ENCODE measurements at places on chromosomes 6 and 20. TPM values are rescaled to one million over a fixed set of nuclear protein-coding genes. Genes with fewer than 3 reads are reported as not detected.

The GPR63 gene
- 1.3 TPM for total RNA-seq

DNA sequence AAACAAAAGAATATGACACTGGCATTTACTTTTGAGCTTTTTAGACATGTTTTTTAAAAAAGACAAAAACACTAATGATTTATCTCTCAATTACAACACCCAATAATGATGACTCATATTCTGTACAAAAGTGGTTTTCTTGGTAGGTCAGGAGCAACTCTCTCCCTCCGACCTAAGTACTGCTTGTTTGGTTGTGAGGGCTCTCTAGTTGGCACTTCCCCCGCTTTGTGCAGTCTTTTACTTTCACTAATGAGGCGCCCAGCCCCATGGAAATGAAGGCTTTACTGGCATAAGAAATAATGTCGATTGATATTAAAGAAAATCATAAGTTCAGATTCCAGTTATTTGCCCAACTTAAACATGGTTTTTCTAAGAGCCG, 1.3 kb downstream of the KPNA5 start:
- DNase-seq: no peak

DNA sequence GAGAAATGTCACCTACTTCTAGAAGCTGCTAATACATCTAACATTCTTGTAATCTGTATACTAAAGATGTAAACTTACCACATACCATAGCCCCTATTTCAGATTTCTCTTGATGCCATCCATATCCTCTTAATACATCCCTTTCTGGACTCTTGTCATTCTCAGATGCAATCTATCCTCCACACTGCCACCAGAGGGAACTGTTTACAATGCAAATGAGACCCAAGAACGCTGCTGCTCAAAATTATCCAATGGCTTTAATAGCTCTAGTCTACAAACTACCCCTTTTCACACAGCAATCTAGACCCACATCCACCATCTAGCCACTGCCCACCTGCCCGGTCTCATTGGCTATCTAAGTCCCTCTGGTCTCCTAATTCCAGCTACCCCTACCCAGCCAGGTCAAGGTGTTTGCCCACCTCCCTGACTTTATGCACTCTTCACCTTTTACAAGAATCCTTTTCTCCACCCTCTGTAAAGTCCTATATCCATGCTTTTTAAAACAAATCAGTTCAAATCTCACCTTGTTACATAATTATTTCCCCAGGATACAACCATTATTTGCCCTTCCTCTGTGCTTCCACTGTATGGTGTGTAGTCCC, 14.8 kb downstream of the FAXC start:
- DNase-seq: no peak

- DNase-seq: no peak
Measured at GRCh38 chr6:13402711-13403110, 74.4 kb upstream of the TBC1D7 start.

The COL11A2 gene
- total RNA-seq: 1.1 TPM

DNA sequence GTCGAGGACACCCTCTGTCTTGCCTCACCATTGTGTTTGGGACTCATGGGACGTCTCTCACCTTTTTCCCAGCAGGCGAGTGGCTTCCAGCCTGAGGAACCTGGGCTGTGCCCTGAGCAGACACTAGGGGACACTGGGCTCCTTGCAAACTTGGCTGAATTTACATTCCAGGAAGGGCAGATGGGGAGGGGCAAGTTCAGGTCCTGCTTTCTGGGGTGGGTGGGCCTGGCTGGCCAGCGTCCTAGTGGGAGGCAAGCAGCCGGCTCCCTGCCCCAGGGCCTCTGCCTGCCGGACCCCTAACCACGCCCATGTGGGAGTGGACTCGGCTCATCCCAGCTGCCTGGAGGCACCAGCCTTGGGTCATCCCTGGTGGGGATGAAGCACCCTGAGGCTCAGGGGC, 48.2 kb upstream of the MLN start:
- no peak for DNase-seq

DNA sequence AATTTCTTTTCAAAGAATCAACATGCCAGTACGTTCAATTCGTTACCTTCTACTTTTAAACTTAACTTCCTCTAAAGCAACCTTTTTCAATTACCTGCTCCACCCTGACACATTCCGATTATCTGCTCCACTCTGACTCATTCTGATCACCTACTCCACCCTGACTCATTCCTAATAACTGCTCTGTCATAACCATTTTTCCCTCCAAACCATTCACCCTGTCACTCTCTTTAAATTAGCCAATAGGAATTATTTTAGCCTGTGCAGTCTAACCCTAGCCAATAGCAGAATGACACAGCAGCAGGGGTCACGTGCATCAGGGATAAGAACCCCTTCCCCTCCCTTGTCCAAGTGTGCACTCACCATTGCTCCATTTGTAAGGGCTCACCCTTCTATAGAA, 557.4 kb upstream of the EYS start:
- no peak for DNase-seq

The LCA5 gene
- total RNA-seq: 1.1 TPM

The SRSF12 gene
- 0.12 TPM for total RNA-seq

The PNISR gene
- total RNA-seq: 77.4 TPM

DNA sequence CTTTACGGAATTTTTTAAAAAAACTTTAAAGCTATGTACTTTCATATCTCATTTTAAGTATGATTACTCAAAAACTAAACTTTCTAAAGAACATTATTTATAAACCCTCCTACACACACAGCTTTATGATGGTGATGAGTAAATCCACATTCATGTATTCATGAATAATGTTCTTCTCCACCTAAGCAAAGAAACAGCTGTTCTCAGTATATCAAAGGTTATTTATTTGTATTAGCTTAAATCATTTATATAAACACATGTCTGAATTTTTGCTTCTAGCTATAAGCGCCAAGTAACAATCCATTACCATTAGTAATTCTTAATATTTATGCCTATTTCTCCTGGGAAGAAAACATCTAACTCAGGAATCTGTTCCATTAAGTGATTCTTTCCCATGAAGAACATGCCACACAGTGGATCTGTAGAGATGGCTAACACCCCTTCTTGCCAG, 63.3 kb downstream of the SMLR1 start:
- no peak for DNase-seq

The COL20A1 gene
- total RNA-seq: not detected

The FAM217A gene
- not detected for total RNA-seq

DNA sequence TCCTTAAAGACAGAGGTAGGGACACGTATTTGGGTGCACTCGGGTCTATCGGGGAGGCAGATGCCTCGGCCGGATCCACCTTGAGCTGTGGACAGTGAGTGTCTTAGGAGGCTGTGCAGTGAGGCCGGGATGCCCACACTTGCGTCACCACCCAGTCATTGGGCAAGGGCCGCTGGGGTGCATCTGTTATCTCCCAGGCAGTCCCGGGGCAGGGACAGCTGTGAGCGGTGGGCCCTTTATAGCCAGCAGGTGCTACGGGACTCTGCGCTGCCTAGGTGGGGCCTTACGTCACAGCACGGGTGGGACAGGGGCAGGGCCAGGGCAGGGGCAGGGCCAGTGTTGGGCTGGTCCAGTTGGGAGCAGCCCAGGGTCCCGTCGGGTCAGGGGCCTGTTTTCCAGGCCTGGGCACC, 689 bp upstream of the COL20A1 start:
- DNase-seq: no peak

GRCh38 chr6:38443352-38444144, 196.2 kb downstream of the BTBD9 start:
- DNase-seq: no peak

- no peak for DNase-seq
Measured at GRCh38 chr6:157110607-157111006, 212.7 kb downstream of the TMEM242 start.

Data from mucosa of descending colon (tissue), 3 donors.